ENCODE measurements at places on chromosomes 11 and 22. TPM values are rescaled to one million over a fixed set of nuclear protein-coding genes. Genes with fewer than 3 reads are reported as not detected.

Gene FAM180B
- total RNA-seq: 0.25 TPM

Gene SGSM1
- not detected for total RNA-seq

Gene ANKK1
- 0.11 TPM for total RNA-seq

DNA sequence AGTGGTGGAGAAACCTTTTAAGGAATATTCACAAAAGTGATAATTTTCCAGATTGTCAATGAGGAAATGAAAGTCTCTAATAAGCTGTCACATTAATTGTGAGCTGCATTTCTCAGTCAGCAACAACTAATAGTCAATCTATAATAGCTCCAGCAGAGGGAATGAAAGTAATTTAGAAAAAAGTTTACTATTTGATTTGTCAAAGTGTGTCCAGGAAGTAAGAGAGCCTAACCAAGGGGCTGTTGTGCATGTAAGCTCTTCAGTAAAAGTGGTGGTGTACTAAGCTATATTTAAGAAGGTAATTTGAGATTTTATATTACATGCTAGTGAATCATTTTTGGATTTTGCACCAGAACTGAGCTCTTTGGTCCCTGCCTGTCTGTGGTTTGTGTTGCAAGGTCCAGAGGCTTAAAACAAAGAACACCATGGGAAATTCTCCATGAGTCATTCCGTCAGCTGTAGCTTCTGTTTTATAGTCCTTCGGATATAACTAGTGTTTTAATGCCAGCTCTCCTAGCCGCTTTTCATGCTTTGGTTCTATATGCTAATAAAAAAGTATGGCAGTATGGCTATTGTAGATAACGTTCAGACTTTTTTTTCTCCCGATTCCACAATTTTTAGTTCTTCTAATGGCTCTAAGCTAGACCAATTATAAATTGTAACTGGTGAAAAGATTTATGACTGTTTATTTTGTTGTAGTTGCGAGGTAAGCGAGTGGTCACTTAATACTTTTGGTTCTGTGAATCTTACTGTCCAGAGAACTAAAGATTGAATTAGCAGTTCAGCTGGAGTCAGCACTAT, 64.6 kb downstream of the ARHGEF12 start:
- H3K27ac ChIP-seq: no peak overlapping the region
- no peak overlapping the region for H3K4me3 ChIP-seq
- no peaks in the 10 kb centered on the region for H3K4me1 ChIP-seq
- H3K27me3 ChIP-seq: peaks cover 32% of the 10 kb centered on the region

DNA sequence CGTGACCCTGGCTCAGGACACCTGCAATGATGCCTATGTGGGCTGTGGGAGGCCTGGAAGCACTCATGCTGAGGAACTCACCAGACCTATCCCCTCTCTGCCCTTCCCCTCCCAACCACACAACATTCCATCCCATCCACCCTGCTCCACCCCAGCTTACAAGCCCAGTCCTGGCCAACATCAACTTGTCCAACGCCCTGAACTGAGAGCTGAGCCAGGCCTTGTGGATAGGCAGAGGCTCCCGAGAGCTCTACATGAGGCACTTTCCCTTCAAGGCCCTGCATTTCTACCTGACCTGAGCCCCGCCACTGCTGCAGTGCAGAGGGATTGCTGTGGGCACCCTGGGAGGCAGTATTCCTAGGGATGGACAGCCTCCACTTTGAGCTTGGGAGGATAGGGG, 112.4 kb downstream of the PDE2A start:
- no peaks in the 10 kb centered on the region for H3K36me3 ChIP-seq
- peaks cover 8% of the 10 kb centered on the region for H3K27me3 ChIP-seq
- no peak overlapping the region for H3K4me3 ChIP-seq
- peaks cover 2% of the 10 kb centered on the region for H3K4me1 ChIP-seq
- H3K27ac ChIP-seq: no peak overlapping the region

DNA sequence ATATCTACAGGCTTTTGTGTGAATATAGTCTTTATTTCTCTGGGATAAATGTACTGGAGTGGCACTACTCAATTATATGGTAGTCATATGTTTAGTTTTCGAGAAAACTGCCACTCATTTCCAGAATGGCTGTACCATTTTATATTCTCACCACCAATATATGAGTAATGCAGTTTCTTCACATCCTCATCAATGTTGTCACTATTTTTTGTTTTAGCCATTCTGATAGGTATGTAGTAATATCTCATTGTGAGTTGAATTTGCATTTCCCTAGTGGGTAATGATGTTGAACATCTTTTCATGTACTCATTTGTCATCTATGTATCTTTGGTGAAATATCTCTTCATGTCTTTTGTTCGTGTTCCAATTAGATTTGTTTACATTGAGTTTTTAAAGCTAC, 18.0 kb downstream of the ACRV1 start:
- H3K27me3 ChIP-seq: no peaks in the 10 kb centered on the region
- peaks cover 24% of the 10 kb centered on the region for H3K4me1 ChIP-seq
- no peak for DNase-seq
- H3K27ac ChIP-seq: peak overlapping the region; percentile 59
